ENCODE measurements at places on chromosomes 5 and 9. TPM values are rescaled to one million over a fixed set of nuclear protein-coding genes. Genes with fewer than 3 reads are reported as not detected.
A peak's percentile ranks its signal among the peaks of the same experiment; 100 is the strongest.

- peak; percentile 81 for DNase-seq
Measured at GRCh38 chr9:38339087-38339486, 53.4 kb upstream of the ALDH1B1 start.

DNA sequence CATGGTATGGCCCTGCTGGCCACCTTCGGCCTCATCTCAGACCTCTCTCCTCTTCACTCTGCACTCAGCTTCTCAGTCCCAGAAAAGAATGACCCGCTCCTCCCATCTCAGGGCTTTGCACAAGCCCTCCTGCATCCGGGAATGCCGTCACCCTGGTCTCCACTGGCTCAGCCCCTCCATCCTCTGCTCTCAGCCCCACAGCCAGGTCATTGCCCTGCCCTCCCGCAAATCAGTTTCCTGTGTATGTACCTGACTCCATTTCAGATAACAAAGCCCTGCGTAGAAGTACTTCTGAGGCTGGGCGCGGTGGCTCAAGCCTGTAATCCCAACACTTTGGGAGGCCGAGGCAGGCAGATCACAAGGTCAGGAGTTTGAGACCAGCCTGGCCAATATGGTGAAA, 28.9 kb upstream of the EEIG1 start:
- no peak for DNase-seq

DNA sequence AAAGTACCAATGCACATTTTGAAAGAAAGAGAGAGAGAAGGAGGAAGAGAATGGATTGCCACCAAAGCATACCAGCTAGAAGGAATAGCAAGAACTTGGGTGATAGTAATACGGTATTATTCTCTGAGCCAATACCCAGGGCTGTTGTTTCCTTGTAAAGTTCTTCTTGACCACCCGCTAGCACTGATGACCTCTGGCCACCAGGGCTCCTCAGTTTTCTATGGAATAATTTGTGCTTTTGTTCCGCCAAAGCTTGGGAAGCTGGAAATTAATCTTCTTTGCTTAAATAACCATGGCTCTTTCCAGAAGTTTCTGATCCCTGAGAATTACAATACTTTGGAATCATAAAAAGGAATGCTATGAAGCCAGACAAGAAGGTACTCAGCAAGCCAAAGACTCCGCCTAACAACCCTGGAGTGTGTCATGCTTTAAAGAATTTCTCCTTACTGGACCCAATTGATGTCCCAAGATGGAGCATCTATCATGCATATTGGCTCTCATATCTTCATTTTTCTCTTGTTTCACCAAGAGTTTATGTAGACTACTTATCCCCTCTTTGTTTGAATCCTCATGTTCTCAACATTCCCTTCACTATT, 29.8 kb downstream of the OR2K2 start:
- DNase-seq, result peak; percentile 56

- no peak for DNase-seq
Measured at GRCh38 chr9:134064711-134065110, 3.1 kb downstream of the BRD3 start.

- no peak for DNase-seq
Measured at GRCh38 chr5:3226196-3226920, 369.3 kb upstream of the IRX1 start.

GRCh38 chr5:35354751-35355150, 124.5 kb upstream of the PRLR start:
- DNase-seq, result no peak

GRCh38 chr5:78056901-78057514, 237.5 kb downstream of the AP3B1 start:
- DNase-seq, result peak; percentile 49

DNA sequence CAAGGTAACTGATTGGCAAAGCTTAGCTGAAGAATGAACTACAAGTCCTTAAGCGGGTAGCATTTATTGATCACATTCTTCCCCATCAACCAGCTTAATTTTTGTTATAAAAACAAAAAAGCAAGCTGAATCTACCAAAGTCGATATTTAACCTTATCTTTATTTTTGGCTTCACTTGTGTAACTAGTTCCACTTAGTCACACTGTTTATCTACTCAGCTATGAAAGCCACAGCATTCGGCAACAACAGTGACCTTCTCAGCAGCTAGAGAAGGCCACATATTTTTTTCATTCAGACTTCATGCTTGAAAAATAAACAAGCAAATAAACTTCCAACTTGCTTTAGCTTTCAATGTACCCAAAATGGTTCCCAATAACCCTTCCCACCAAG, 69.4 kb downstream of the KLHL3 start:
- peak; percentile 11 for DNase-seq

GRCh38 chr5:132394667-132395259, 25.3 kb downstream of the SLC22A5 start:
- DNase-seq, result no peak

- DNase-seq, result no peak
Measured at GRCh38 chr5:150132740-150133139, 22.9 kb downstream of the PDGFRB start.

DNA sequence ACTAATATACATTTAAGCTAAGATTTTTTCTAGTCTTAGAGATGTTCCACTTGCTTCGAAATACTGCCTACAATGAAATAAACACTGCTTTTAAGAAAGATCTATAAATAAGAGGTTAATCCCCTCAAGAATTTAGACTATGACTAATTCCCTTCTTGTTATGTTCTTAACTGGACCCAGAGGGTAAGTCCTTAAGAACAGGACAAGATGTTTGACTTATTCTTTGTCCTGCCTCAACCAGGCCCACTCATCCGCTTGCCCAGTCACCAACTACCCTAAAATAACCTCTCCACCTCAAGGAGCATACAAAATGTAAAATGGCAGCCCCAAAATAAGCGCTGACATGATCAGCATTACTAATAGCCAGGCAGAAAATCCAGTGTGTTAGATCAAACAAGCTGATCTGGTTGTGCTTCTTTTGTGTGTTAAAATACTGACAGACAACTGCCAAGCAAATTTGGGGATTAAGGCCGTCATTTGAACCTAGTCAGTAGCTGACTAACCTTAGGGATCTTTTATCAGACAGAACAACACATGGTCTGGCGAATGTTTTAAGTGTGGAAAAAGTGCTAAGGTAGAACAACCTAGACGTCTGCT, 93.7 kb upstream of the SMC5 start:
- no peak for DNase-seq

- no peak for DNase-seq
Measured at GRCh38 chr5:179912386-179912785, 4.7 kb upstream of the TBC1D9B start.

DNA sequence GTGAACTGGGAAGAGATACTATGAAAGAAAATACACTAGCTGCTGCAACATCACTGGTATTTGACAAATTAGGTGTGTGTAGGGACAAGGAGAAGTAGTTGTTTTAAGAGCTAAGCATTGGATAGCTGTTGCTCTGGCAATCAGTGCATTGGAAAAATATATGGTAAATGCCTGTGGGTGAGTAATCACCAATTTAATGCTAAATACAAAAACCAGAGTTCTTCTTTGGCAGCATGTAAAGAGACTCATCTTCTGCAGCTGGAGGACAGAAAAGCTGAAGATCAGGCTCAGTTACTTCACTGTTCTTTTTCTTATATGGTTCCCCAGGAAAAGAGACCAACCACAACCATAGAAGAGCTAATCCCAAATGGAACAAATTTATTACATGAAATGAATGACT, 201.8 kb upstream of the MPDZ start:
- peak; percentile 14 for DNase-seq

DNA sequence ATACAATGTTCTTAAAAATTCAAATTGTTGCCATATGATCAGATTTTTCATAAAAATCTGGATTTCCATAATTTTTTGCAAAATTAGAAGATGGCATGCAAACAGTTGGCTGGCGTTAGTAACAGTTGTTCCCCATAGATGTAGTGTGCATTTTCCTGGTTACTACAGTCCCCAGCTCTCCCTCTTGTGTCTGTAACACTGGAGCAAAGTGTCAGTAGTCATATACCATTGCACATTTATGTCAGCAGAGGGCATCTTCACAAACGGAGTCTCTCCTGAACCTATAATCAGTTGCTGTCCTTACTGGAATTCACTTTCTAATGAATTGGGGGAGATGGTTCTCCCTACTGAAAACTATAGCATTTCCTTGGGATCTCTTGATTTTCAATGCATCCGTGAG, 44.7 kb upstream of the DMAC1 start:
- peak; percentile 41 for DNase-seq

DNA sequence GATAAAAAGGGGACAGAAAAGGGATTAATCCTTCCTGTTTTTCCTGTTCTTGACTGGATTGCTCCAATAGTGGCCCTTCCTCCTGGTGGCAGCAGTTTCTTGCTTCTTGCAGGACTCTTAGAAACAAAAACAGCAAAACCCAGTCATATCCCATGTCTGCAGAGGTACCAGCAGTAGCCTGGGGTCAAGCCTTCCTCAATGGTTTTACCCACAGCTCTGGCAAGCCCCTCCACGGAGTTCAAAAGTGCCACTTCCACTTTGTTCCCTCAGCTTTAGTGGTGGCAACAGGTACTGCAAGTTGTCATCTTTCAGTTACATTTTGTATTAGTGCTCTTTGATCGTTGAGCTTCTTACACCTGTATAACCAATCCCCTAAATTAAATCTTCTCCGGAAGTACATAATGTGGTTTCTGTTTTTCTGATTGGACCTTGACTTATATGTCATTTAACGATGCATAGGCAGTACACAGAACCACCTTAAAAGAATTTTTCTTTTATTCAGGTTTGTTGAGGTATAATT, 8.7 kb upstream of the RANBP6 start:
- no peak for DNase-seq

DNA sequence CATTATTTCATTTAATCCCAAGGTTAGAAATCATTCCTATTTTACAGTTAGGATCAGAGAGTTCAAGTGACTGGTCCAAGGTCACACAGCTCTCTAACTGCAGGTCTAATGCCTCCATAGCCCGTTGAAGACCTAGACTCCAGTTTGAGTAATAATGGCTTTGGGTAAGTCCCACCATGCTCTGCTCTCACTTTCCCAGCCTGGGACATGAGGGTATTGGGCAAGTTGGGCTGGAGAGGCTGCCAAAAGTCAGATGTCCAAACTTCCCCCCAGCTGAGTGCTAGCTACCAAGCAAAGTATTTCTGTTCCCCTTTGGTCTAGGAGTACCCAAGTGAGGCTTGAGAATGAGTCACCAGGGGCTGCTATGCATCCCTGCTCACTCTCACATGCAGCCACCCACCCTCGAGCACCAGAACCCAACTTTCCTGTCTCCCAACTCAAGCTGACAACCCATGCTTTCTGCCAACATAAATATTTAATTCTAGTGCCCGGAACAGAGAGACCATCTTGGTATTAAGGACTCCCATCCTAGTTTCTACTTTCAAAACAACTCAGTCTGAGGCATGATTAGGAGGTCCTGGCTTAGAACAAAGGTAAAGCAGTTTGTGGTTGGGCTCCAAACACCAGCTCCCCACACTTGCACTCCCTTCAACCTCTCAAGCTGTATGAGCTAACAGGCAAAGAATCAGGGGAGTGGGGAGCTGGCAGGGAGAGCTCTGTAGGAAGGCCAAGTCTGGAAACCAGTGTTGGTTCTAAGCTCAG, 236.5 kb upstream of the TRIM32 start:
- DNase-seq, result peak; percentile 84

- DNase-seq, result no peak
Measured at GRCh38 chr9:68482548-68482947, 58.1 kb downstream of the TMEM252 start.

DNA sequence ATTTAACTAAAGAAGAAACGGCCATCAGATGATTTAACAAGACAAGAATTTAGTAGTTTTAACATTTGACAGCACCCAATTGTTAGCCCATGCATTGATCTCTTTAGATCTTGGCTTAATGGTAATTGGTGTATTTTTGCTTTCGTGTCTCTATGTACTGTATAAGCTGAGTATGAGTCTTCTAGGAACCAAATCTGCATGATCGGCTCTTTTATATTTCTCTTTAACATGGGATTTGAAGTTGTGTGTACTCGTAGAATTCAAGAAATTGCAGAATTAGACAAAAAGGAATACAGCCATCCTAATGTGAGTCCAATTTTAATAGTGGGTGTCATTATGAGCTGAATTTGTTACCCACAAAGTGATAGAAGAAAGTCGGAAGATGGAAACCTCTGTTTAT, 438.9 kb upstream of the WWC1 start:
- no peak for DNase-seq

PCDHB13 gene
- total RNA-seq, result 0.27 TPM

NR5A1 gene
- not detected for total RNA-seq

SLC23A1 gene
- total RNA-seq, result not detected

RALGDS gene
- total RNA-seq, result 15.6 TPM

CDH9 gene
- 0.16 TPM for total RNA-seq

Data from fibroblast of the aortic adventitia (primary cell).